NCI-H2081 (cell line): ENCODE measurements at places on chromosomes 3 and 15.

DNA sequence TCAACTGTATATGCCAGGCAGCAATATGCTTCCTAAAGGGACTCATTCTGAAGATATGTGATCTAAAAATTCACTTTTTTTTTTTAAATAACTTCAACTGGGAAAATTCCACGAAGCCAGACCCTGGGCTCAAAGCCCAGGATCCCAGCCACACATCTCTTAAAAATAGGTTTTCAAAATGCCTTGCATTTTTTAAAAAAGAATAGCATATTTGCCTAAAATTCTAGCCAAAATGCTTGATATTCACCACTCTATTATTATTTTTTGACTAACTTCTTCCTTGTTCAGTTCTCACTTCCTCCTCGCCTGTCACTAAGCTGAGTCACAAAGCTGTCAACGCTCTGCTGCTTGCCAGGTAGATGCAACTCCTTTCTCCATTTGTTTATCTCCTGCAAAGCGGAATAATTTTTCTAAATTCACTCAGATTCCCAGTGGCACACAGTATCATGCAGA is 28.0 kb upstream of the VGLL4 start:
- DNase-seq: no peak

GRCh38 chr15:40793216-40793989 is 13.5 kb upstream of the ZFYVE19 start:
- DNase-seq: peak; percentile 11

DNA sequence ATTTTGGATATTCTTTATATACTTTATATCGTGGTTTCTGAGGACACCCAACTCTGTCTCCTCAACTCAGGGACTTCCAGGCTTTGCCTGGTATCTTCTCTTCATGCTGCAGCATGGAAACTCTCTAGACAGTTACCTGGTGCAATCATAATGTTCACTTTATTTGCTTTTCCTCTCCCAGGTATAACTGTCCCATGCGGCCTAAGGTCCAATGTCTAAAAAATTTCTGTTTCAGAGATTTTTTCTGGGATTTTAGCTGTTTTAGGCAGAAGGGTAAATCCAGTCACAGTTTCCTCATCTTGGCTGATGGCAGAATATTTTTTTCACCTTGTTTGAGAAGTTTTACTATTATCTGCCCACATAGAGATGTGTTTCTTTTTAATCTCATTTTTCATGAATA is 139.9 kb upstream of the KCNMB2 start:
- DNase-seq: no peak

DNA sequence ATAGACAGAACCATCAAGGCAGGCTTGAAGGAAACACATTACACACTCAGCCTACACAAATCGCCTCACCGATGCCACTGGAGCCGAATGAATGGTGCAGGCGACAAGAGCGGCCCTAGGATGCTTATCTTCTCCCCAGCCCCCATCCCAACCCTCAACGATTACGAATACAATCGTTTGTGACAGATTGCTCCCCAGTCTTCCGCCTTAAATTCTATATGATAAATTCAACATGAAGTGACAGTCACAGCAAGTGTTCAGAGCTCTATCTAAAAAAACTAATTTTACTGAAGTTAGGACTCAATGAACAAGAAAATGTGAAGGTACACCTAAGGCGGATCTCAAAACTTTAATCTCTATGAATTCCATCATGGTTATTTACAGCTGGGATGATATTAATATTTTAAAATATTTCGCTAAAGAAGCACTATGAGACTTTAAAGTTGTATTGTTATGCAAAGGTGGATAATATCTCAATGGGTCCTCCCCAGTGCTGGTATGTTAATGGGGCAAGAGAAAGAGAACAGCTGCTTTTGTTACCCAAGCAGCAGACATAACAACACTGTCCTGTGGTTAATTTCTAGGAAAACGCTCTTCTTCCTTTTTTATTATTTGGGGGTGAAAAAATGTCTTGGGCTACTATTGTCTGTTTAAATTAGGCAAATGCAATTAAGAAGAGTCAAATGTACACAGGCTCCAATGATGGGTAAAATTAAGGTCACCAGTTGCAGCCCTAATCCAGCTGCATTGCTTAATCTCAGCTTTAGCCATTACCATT is 147.6 kb upstream of the NR2F2 start:
- DNase-seq: no peak

- DNase-seq: no peak
Observed at GRCh38 chr3:194389269-194389668, 9.8 kb downstream of the GP5 start.

- DNase-seq: no peak
Observed at GRCh38 chr3:99965681-99966408, 148.2 kb downstream of the CMSS1 start.

GRCh38 chr3:197504641-197505121 is 51.1 kb downstream of the BDH1 start:
- DNase-seq: no peak

DNA sequence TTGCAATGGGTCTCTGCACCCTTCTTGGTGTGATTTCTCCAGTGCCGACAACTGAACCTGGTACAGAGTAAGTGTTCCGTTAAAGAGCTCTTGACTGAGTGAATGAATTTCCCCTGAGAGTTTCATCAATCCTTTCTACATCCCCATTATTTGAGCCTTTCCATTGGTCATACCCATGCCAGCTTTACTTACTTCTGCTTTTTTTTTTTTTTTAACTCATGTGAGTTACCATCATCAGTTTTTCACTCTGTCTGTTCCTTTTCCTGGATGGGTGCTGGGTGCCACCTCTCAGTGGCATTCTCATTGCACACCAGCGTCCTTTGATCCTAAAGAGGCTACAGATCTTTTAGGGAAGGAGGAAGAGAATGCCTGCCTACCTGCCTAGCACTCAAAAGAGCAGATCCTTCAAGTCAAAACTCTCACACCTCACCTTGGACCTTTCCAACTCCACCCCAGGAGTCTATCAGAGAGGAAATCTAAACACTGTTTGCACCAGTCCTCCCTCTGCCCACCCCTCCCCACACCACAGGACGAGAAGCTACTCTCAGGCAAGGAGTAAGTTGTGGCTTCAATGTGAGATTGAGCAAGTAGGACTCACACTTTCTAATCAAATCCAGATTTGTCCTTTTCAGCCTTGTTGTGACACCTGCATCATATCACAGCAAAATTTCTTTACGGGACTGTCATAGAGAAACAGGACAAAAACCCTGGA is 13.1 kb upstream of the USP3 start:
- DNase-seq: no peak
